ENCODE measurements at places on chromosomes 2 and 18. TPM values are rescaled to one million over a fixed set of nuclear protein-coding genes. Genes with fewer than 3 reads are reported as not detected.

DNA sequence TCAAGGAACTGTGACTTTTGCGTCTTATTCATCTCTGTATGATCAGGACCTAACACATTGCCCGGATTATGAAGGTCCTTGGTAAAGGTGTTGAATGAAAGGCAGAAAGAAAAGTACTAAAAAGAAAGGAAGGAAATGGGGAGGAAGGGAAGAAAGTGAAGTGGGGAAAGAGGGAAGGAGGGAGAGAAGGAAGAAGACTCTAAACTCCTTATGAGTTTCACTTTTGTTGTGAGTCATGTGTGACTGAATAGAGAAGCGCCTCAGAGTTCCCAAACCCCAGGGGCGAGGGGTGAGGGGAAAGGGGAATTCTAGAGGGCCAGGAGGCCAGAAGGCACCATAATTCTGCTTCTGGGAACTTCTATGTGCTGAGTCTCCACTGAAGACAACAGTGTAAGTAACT lies 30.9 kb upstream of the OSBPL6 start:
- H3K27ac ChIP-seq: no peak overlapping the region
- no peak for DNase-seq

- peak overlapping the region; percentile 82 for H3K4me3 ChIP-seq
- no peaks in the 10 kb centered on the region for H3K27me3 ChIP-seq
- no peaks in the 10 kb centered on the region for H3K36me3 ChIP-seq
- H3K4me1 ChIP-seq: peaks cover 25% of the 10 kb centered on the region
- DNase-seq: no peak
These were observed 899 bp downstream of the SLC1A4 start for GRCh38 chr2:64989982-64990614.

- no peaks in the 10 kb centered on the region for H3K4me1 ChIP-seq
- no peaks in the 10 kb centered on the region for H3K36me3 ChIP-seq
- peaks cover 7% of the 10 kb centered on the region for H3K27me3 ChIP-seq
- no peak overlapping the region for H3K27ac ChIP-seq
These were observed 94.8 kb upstream of the SPATS2L start for GRCh38 chr2:200211643-200212042.

- no peak for DNase-seq
- no peaks in the 10 kb centered on the region for H3K27me3 ChIP-seq
- no peak overlapping the region for H3K27ac ChIP-seq
- no peaks in the 10 kb centered on the region for H3K36me3 ChIP-seq
- no peak overlapping the region for H3K4me3 ChIP-seq
These were observed 15.3 kb upstream of the TRPM8 start for GRCh38 chr2:233901884-233902283.

GRCh38 chr2:46009315-46009714 lies 287.9 kb upstream of the EPAS1 start:
- DNase-seq: no peak
- H3K4me3 ChIP-seq: no peak overlapping the region
- H3K27me3 ChIP-seq: no peaks in the 10 kb centered on the region
- no peaks in the 10 kb centered on the region for H3K36me3 ChIP-seq
- no peak overlapping the region for H3K27ac ChIP-seq

GRCh38 chr2:56309626-56310170 lies 125.9 kb downstream of the CCDC85A start:
- H3K4me3 ChIP-seq: no peak overlapping the region
- H3K4me1 ChIP-seq: no peaks in the 10 kb centered on the region
- no peak overlapping the region for H3K27ac ChIP-seq
- DNase-seq: no peak
- no peaks in the 10 kb centered on the region for H3K27me3 ChIP-seq

GRCh38 chr2:124888431-124888830 lies 863.3 kb downstream of the CNTNAP5 start:
- H3K27ac ChIP-seq: no peak overlapping the region
- DNase-seq: no peak
- no peaks in the 10 kb centered on the region for H3K27me3 ChIP-seq
- H3K4me1 ChIP-seq: no peaks in the 10 kb centered on the region

GRCh38 chr2:191318729-191319078 lies 73.5 kb downstream of the MYO1B start:
- no peak for DNase-seq
- no peaks in the 10 kb centered on the region for H3K36me3 ChIP-seq
- H3K4me1 ChIP-seq: peaks cover 8% of the 10 kb centered on the region
- H3K4me3 ChIP-seq: no peak overlapping the region
- no peaks in the 10 kb centered on the region for H3K27me3 ChIP-seq

DNA sequence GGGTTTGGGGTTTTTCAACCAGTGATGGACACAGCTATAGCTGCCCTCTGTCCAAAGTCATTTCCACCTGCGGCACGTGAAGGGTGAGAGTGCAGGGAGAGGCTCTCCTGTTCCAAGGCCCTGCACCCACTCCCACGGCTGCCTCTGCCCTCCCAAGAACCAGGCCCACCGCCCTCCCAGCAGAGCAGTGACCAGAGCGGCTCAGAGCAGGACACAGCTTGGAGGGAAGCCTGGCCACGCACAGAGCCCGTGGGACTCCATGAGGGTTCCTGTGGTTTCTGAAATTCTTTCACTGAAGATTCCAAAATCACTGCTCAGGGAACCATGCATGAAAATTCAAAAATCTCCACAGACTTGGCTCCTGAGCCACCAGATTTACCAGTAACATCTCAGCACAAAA lies 67.3 kb upstream of the SALL3 start:
- no peak for DNase-seq
- no peaks in the 10 kb centered on the region for H3K36me3 ChIP-seq
- no peaks in the 10 kb centered on the region for H3K27me3 ChIP-seq
- H3K4me1 ChIP-seq: no peaks in the 10 kb centered on the region
- no peak overlapping the region for H3K4me3 ChIP-seq
- H3K27ac ChIP-seq: no peak overlapping the region

GRCh38 chr2:237465515-237466148 lies 21.4 kb upstream of the MLPH start:
- H3K27ac ChIP-seq: no peak overlapping the region
- no peak overlapping the region for H3K4me3 ChIP-seq
- H3K4me1 ChIP-seq: no peaks in the 10 kb centered on the region
- H3K27me3 ChIP-seq: no peaks in the 10 kb centered on the region
- no peak for DNase-seq

Gene WNT10A
- 6.6 TPM for total RNA-seq
